Stimulated activated CD4-positive, alpha-beta T cell treated with anti-CD3 and anti-CD28 coated beads, Interleukin-2, amount 100 ng/mL, for 24 hours (primary cell): ENCODE measurements at places on chromosomes 2 and 18.

DNA sequence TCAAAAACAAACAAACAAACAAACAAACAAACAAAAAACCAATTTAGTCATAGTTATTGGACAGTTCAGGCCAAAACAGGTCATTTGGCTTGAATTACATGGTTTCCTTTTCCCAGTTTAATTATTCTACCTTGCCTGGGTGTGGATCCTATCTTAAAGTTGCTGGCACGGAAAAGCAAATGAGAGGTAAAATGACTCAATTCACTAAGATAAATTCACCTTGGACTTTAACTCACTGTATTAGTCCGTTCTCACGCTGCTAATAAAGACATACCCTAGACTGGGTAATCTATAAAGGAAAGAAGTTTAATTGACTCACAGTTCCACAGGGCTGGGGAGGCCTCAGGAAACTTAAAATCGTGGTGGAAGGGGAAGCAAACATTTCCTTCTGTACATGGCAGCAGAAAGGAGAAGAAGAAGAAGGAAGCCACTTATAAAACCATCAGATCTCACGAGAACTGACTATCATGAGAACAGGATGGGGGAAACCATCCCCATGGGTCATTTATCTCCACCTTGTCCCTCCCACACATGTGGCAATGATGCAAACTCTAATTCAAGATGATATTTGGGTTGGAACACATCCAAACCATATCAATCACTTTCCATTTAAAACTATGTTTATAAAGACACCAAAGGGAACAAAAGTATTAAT is 22.5 kb upstream of the TRAPPC8 start:
- DNase-seq, result no peak

GRCh38 chr2:10242451-10242850 is 60.3 kb upstream of the HPCAL1 start:
- DNase-seq, result no peak

GRCh38 chr2:128681507-128681906 is 362.8 kb upstream of the HS6ST1 start:
- no peak for DNase-seq

GRCh38 chr2:8598295-8599165 is 83.3 kb upstream of the ID2 start:
- DNase-seq, result no peak

GRCh38 chr18:48358868-48359267 is 50.3 kb downstream of the ZBTB7C start:
- DNase-seq, result no peak

GRCh38 chr2:42040643-42041278 is 7.1 kb upstream of the PKDCC start:
- no peak for DNase-seq

DNA sequence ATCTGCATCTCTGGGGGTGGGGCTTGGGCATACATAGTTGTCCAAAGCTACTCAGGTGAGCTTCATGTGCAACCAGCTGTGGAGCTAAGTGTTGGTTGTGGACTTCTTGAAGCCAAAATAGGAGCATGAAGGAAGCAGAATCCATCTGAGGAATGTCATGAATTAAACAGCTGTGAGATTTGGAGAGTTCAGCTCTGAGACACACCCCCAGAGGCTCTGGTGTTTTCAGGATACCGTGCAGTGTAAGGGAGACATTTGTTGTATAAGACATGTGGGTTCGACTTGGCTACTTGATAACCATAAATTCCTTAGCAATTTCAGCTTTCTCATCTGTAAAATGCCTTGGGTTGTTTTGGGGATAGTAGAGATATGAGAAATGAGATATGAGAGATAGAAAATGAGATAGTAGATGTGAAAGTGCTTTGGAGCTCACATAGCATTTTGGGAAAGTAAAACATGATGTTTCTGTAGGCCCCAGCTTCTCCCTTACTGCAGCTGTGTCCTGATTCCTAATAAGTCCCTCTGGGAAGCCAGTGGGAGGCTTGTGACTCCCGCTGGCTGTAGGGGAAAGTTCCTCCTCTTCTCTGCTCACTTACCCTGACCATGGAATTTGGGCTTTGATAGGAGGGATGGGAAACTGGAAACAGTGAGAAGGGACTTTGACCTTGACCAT is 50.0 kb downstream of the DPYSL5 start:
- DNase-seq, result no peak

DNA sequence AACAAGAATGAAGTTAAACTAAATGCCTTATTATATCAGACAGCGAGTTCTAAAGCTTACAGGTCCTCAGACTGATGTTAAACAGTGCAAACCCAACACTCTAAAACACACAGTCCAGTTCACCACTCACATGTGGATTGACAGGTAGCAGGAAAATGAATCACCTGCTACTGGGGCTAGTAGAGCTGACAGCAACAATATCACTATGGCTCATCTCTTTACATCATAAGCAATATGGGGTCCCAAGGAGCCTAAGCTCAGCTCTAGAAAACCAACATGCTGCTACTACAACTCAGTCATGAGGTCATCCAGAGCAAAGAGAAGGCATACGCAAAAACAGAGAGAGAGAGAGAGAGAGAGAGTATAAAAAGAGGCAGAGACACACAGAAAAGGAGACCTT is 145.4 kb downstream of the NBAS start:
- DNase-seq, result no peak
